Astrocyte (in vitro differentiated cells and primary cell): ENCODE measurements at places on chromosomes 11 and 22. TPM values are rescaled to one million over a fixed set of nuclear protein-coding genes. Genes with fewer than 3 reads are reported as not detected.

- peaks cover 13% of the 10 kb centered on the region for H3K4me1 ChIP-seq
- peak; percentile 11 for DNase-seq
- H3K36me3 ChIP-seq = no peaks in the 10 kb centered on the region
- H3K27me3 ChIP-seq = peaks cover 53% of the 10 kb centered on the region
- H3K27ac ChIP-seq = no peak within 1 kb of the TSS
These were observed at the start of gene RTN4RL2 for GRCh38 chr11:57460022-57460757. Gene RTN4RL2 (plus strand): TSS chr11:57460528. CDS start chr11:57460866, 338 bp downstream.

DNA sequence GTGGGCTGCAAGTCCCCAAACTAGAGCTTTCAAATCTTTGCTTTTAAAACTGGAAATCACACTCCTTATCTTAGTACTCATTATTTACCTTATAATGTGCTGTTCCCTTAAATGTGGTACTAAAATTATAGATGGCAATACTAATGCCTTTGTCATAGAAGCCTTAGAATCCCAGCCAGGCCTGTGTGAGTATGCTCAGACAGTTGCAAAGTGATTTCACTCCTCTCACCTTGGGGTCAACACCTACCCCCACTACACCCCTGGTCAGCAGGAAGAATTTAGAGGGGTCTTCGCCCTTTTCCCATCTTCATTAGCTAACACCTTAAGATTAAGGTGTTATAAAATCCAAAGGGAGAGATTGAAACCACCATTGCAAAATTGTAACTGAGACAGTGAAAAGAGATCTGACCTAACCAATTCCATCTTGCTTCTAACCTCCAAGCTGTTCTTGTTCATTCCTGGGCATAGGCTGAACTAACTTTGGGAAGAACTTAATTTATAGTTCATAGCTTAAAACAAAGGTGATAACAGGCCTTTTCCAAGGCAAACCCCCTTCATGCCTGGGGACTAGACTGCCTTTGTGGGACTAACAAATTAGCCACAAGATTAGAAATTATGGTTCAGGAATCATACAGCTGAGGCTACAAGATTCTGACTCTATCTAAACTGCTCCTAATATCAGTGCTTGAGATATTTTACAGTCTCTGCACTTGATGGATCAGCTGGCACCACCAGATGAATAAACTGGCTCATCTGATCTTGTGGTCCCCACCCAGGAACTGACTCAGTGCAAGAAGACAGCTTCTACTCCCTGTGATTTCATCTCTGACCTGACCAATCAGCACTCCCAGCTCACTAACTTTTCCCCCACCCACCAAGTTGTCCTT is 10.4 kb upstream of the MRPL17 start:
- peaks cover 23% of the 10 kb centered on the region for H3K4me1 ChIP-seq
- DNase-seq = peak; percentile 88
- no peaks in the 10 kb centered on the region for H3K36me3 ChIP-seq
- H3K4me3 ChIP-seq = no peak overlapping the region

DNA sequence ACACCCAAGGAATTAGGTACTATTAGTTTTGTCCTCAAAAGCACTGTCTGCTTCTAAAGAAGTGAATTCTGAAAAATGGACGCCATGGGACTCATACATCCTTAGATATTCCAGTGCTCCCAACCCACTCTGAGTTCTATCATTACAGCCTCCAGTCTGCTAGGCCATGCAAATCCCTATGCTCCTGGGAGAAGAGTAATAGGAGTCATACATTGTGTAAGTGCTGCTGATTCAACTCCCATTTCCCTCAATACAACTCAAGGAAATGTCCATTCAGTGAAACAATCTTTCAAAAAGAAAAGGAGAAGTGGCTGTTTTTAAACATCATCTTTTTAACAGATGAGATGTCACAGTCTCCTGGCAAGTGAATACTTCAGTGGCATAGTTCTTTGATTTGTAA is 590.2 kb upstream of the LRRC4C start:
- no peaks in the 10 kb centered on the region for H3K36me3 ChIP-seq
- H3K4me1 ChIP-seq = no peaks in the 10 kb centered on the region
- H3K27ac ChIP-seq = no peak overlapping the region
- no peak overlapping the region for H3K4me3 ChIP-seq

GRCh38 chr22:47878460-47878859 is 1116.0 kb downstream of the TBC1D22A start:
- no peak for DNase-seq

GRCh38 chr11:45355706-45356041 is 69.5 kb upstream of the SYT13 start:
- no peaks in the 10 kb centered on the region for H3K4me1 ChIP-seq
- H3K27ac ChIP-seq = no peak overlapping the region
- DNase-seq = no peak
- peak overlapping the region; percentile 62 for H3K4me3 ChIP-seq
- H3K27me3 ChIP-seq = peaks cover 3% of the 10 kb centered on the region

Gene NPTXR
- total RNA-seq = 5.1 and 5.4 TPM in 2 replicates
